ENCODE measurements at places on chromosomes 3 and 15. TPM values are rescaled to one million over a fixed set of nuclear protein-coding genes. Genes with fewer than 3 reads are reported as not detected.

DNA sequence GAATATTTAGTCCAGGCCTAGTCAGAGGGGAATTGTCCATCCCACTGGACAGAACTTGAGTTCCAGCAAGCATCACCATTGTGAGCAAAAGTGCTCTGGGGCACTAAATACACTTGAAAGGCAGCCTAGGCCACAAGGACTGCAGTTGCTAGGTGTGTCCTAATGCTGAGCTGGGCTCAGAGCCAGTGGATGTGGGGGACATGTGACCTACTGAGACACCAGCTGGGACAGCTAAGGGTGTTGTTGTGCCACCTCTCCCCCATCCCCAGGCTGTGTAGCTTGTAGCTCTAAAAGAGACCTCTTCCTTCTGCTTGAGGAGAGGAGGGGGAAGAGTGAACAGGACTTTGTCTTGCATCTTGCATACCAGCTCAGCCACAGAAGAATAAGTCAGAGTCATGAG, 120.9 kb downstream of the DTWD1 start:
- no peak overlapping the region for H3K4me3 ChIP-seq
- no peak for DNase-seq
- no peaks in the 10 kb centered on the region for H3K4me1 ChIP-seq
- H3K36me3 ChIP-seq, result no peaks in the 10 kb centered on the region

GRCh38 chr3:62571916-62572315, 198.6 kb upstream of the FEZF2 start:
- H3K27ac ChIP-seq, result no peak overlapping the region
- DNase-seq, result no peak
- H3K4me3 ChIP-seq, result no peak overlapping the region
- H3K4me1 ChIP-seq, result peaks cover 2% of the 10 kb centered on the region
- H3K27me3 ChIP-seq, result no peaks in the 10 kb centered on the region

The IL12A gene
- 0.90 TPM for total RNA-seq

The CCR3 gene
- not detected for total RNA-seq

The GP9 gene
- total RNA-seq, result not detected

- no peaks in the 10 kb centered on the region for H3K36me3 ChIP-seq
- no peak overlapping the region for H3K27ac ChIP-seq
- H3K27me3 ChIP-seq, result 0 out of 2 replicates have a peak, but pooled peaks cover 2% of the 10 kb centered on the region
- peak; percentile 33 for DNase-seq
Observed at GRCh38 chr3:97815149-97815917, 6.5 kb upstream of the CRYBG3 start.

The TMC3 gene
- total RNA-seq, result not detected

DNA sequence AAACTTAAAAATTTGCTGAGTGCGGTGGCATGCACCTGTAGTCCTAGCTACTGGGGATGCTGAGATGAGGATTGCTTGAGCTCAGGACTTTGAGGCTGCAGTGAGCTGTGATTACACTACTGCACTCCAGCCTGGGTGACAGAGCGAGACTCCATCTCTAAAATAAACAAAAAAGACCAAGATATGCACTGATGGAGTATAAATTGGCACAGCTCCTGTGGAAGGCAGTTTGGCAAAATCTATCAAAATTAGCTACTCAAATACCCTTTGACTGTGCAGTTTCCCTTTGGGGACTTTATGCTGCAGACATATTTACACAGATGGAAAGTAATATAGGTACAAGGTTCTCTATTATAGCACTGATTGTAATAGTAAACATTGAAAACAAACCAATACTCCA, 18.1 kb upstream of the U2SURP start:
- H3K4me3 ChIP-seq, result no peak overlapping the region
- DNase-seq, result no peak
- no peak overlapping the region for H3K27ac ChIP-seq
- H3K4me1 ChIP-seq, result no peaks in the 10 kb centered on the region
- peaks cover 21% of the 10 kb centered on the region for H3K27me3 ChIP-seq
- no peaks in the 10 kb centered on the region for H3K36me3 ChIP-seq

Measured in IMR-90 (cell line).